ENCODE measurements at places on chromosomes 7 and 10. TPM values are rescaled to one million over a fixed set of nuclear protein-coding genes. Genes with fewer than 3 reads are reported as not detected.

GRCh38 chr10:32961343-32961894 lies 3.4 kb upstream of the ITGB1 start:
- H3K36me3 ChIP-seq, result no peaks in the 10 kb centered on the region
- H3K27ac ChIP-seq, result no peak overlapping the region
- no peak overlapping the region for H3K4me3 ChIP-seq
- H3K27me3 ChIP-seq, result no peaks in the 10 kb centered on the region
- no peak for DNase-seq
- peaks cover 29% of the 10 kb centered on the region for H3K4me1 ChIP-seq

DNA sequence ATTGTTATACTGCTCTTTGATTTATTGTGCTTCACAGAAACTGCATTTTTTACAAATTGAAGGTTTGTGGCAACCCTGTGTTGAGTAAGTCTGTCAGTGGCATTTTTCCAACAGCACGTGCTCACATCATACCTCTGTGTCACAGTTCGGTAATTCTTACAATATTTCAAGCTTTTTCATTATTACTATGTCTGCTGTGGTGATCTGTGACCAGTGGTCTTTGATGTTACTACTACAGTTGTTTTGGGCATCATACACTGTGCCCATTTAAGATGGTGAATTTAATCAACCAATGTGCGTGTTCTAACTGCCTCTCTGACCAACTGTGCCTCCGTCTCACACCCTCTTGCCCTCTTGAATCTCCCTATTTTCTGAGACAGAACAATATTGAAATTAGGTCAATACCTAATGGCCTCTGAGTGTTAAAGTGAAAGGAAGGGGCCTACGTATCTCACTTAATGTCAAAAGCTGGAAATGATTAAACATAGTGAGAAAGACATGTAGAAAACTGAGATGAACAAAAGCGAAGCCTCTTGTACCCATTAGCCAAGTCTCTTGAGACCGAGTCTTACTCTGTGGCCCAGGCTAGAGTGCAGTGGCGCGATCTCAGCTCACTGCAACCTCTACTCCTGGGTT lies 20.2 kb upstream of the ASL start:
- no peak for DNase-seq
- H3K4me3 ChIP-seq, result peak overlapping the region; percentile 11
- no peaks in the 10 kb centered on the region for H3K36me3 ChIP-seq
- H3K27ac ChIP-seq, result no peak overlapping the region

DNA sequence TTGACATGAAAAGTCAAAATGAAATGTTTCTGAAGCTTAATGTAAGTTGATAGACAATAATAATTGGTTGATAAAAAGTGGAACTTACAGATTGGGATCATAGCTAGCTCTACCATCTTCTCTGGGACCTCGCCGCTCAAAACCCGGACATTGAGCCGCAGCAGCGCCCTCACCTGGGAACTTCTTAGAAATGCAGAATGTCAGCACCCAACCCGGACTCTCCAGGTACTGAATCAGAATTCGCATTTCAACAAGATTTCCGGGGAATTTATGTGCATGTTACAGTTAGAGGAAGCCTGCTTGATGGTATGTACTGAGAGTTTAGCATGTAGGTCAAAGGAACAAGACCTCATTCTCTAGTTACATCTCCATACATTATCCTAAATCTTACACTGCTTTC lies 36.7 kb upstream of the ABLIM1 start:
- H3K27ac ChIP-seq, result no peak overlapping the region
- no peaks in the 10 kb centered on the region for H3K27me3 ChIP-seq
- no peaks in the 10 kb centered on the region for H3K36me3 ChIP-seq
- peaks cover 15% of the 10 kb centered on the region for H3K4me1 ChIP-seq
- DNase-seq, result peak; percentile 28

DNA sequence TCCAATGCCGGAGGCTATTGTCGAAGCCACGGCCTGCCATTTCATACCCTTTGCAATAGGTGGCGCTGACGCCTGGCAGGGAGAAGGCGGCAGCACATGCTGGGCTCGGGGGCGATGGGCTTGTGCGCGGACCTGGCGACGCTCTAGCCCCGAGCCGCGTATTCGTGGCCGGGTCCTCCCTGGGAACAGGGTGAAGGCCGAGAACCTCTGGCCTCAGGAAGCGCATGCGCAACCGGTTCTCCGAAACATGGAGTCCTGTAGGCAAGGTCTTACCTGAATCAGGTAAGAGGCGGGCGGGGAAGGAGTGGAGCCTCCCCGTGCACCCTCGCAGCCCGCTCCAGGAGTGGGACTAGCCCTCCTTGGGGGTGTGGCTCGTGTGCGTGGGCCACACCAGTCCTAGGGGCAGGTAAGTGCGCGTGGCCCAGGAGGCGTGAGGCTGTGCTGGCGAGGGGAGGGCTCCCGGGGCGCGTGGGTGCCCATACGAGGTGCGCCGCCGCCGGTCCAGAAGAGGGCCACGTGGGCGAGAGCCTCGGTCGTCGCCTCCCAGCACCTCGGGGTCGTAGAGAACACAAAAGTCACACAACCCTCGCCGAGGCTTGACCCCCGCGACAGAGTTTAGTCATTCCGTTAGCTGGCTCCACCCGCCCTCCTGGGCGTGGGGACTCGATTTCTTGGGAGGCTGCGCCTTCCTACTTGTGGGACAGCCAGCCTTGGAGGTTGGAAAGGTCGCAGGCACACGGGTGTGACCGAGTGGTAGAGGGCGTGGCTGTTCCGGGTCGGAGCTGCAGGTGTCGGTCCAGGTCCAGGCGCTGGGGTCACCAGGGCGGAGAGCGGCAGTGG lies 5.6 kb upstream of the MEST start:
- H3K4me1 ChIP-seq, result peaks cover 15% of the 10 kb centered on the region
- peak overlapping the region; percentile 49 for H3K4me3 ChIP-seq
- H3K36me3 ChIP-seq, result no peaks in the 10 kb centered on the region
- peak; percentile 62 for DNase-seq

The IL2RA gene
- 220 TPM for total RNA-seq
